Natural killer cell (primary cell): ENCODE measurements at places on chromosomes 16 and 17. TPM values are rescaled to one million over a fixed set of nuclear protein-coding genes. Genes with fewer than 3 reads are reported as not detected.

The DYNC1LI2 gene
- total RNA-seq, result 110 TPM

The SLFN12L gene
- 130 TPM for total RNA-seq

The EPOP gene
- total RNA-seq, result 0.66 TPM

The LASP1 gene
- 363 TPM for total RNA-seq

The ZG16B gene
- 1.1 TPM for total RNA-seq

The ZACN gene
- 0.80 TPM for total RNA-seq

The AOC2 gene
- total RNA-seq, result 3.0 TPM

The MYO15B gene
- 336 TPM for total RNA-seq

The ASPHD1 gene
- total RNA-seq, result not detected

The GNAO1 gene
- total RNA-seq, result 0.45 TPM

The CCNF gene
- 7.5 TPM for total RNA-seq

The CDH3 gene
- not detected for total RNA-seq

The TMEM186 gene
- total RNA-seq, result 4.1 TPM

The KRTAP2-1 gene
- total RNA-seq, result not detected

The SULT1A2 gene
- total RNA-seq, result 0.40 TPM

The PRAC1 gene
- total RNA-seq, result not detected

The KCNAB3 gene
- 9.3 TPM for total RNA-seq

The CFAP119 gene
- total RNA-seq, result 3.4 TPM

The SCGB1C2 gene
- total RNA-seq, result not detected

The HEATR9 gene
- total RNA-seq, result 10.0 TPM

The PROCA1 gene
- total RNA-seq, result 5.8 TPM

The GOT2 gene
- 32.5 TPM for total RNA-seq

The TMEM235 gene
- not detected for total RNA-seq

The EPX gene
- not detected for total RNA-seq

The MAPK8IP3 gene
- total RNA-seq, result 291 TPM

The GLG1 gene
- 184 TPM for total RNA-seq

The CNTD1 gene
- not detected for total RNA-seq

The PRSS21 gene
- total RNA-seq, result 6.6 TPM

The KRTAP9-2 gene
- not detected for total RNA-seq

The RHBDF1 gene
- 1.1 TPM for total RNA-seq

The TERB1 gene
- 0.33 TPM for total RNA-seq

The TMEM220 gene
- total RNA-seq, result 1.4 TPM

The CA5A gene
- not detected for total RNA-seq

The PRAC2 gene
- total RNA-seq, result not detected

The TBC1D3 gene
- not detected for total RNA-seq

The EPN3 gene
- not detected for total RNA-seq
